Effector CD4-positive, alpha-beta T cell (primary cell): ENCODE measurements at places on chromosomes 11 and 22.

- DNase-seq, result no peak
Measured at GRCh38 chr11:83061883-83062282, 9.8 kb downstream of the RAB30 start.

GRCh38 chr11:120208001-120208441 lies 2.8 kb upstream of the OAF start:
- no peak for DNase-seq

DNA sequence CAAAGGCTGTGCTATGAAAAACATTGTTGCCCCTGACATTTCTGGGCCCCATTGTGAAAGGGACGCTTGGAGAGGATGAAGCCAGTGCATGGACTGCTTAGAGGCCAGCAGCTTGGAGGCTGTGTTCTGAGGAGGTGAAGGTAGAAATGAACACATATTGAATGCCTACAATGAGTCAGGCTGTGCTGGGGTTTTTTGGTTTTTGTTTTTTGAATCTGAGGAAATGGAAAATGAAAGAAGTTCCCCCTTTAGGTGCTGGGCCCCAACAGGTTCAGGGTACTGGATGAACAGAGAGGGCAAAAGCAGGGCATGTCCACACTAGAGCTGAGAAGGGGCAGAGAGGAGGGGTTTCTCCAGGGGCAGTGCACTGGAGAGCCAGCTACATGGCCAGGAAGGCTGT lies 166.1 kb upstream of the API5 start:
- no peak for DNase-seq

DNA sequence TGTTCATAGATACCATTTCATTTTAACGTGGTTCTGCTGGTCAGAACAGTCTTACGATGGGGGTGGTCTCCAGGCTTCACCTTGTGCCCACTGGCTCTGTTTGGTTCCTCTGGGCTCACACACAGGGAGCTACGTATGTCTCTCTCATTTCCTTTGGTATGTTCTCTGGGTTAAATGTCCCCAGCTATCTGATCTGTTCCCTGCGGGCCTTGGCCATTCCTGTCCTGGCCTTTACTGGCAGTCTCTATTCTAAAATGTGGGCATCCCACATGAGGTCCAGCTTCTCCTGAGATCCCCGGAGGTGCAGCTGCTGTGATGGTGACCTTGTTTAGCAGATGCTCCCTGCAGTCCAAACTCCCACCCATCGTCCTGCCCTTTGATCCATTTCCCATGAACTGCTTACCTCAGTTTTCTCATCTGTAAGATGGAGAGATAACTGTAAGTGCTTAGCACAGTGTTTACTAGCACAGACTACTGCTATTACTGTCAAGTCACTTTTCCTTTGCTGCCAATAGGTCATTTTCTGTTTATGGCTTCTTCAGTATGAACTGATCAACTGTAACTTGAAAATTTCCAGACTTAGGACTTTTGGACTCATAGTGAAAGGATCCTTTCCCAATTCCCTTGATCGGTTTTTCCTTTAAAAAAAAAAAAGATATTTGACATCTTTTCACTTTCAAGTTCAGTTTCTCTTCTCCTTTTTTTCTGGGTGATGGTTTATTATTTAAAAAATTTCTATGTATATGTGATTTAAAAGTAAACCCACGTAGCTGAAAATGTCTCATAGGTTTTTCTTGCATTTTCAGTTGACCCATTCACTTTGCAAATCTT lies 92.9 kb downstream of the PTPRJ start:
- DNase-seq, result no peak

DNA sequence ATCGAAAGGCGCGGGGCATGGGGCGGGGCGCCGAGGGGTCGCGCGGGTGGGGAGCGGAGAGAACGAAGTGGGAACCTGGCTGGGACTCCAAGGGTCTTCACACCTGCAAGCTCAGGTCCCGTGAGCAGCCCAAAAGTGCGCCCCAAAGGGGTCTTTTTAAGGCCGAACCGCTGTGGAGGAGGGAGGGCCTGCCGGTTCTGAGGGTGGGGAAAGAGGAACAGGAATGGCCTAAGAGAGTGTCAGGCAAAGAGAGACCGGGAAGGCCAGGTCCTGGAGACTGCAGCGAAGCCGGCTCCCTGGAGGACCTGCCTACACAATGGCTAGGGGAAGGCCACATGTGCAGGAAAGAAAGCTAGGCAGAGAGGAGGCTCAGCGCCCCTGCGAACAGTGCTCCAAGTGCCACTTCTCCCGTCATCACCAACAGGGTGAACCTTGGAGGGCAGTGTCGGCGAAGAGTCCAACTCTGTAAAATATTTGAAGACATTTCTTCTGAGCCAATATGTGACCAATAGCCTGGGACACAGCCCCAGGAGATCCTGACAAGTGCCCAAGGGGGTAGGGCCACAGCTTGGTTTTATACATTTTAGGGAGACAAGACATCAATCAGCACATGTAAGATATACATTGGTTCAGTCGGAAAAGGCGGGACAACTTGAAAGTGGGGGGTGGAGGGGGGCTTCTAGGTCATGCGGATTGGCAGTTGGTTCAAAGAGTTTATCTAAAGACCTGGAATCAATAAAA lies 710 bp upstream of the DGCR2 start:
- no peak for DNase-seq

GRCh38 chr11:69000831-69001242 lies 12.2 kb downstream of the MRGPRF start:
- DNase-seq, result no peak

GRCh38 chr11:13269775-13270174 lies 7.8 kb upstream of the BMAL1 start:
- no peak for DNase-seq

GRCh38 chr11:131663405-131664200 lies 293.2 kb downstream of the NTM start:
- DNase-seq, result no peak

GRCh38 chr11:113248702-113249490 lies 65.5 kb upstream of the TTC12 start:
- DNase-seq, result no peak

- DNase-seq, result no peak
Measured at GRCh38 chr22:35824256-35824655, 106.6 kb downstream of the APOL5 start.

DNA sequence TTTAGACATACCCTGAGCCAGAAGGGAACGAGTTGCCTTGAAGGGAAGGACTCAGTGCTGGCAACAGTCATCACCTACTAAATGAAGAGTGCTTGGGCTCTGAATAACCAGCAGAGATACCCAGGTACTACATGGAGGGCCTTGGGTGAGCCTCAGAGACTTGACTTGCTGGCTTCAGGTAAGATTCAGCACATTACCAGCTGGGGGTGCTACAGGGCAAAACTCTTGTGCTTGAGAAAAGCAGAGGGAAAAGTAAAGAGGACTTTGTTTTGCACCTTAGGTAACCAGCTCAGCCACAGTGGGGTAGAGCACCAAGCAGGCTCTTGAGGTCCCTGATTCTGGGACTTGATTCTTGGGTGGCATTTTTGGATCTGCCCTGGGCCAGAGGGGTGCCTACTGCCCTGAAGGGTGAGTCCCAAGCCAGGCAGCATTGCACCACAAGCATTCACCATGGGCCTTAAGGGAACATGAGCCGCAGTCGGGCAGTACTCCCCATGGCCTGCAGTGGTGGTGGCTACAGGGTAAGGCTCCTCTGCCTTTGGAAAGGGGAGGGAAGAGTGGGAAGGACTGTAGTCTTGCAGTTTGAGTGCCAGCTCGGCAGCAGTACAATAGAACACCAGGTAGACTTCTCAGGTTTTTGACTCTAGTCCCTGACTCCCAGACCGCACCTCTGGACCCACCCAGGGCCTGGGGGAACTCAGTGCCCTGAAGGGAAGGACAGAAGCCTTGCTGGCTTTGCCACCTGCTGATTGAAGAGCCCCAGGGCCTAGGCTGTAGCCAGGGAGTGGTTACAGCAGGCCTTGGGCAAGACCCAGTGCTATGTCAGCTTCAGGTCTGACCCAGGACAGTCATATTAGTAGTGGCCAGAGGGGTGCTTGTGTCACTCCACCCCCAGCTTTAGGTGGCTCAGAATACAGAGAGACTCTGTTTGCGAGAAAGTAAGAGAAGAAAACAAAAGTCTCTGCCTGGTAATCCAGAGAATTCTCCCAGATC lies 22.7 kb upstream of the PLEKHA7 start:
- DNase-seq, result no peak

DNA sequence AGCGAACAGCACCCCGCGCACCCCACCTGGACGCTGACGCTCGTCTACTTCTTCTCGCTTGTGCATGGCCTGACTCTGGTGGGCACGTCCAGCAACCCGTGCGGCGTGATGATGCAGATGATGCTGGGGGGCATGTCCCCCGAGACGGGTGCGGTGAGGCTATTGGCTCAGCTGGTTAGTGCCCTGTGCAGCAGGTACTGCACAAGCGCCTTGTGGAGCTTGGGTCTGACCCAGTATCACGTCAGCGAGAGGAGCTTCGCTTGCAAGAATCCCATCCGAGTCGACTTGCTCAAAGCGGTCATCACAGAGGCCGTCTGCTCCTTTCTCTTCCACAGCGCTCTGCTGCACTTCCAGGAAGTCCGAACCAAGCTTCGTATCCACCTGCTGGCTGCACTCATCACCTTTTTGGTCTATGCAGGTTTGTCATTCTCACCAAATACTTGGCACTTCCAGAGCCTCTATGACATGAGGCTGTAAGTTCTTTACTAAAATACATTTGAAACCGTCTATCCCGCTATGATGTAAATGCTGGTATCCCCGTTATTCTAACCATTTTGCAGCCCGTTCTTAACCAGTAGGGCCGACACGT lies 535 bp downstream of the AQP11 start:
- DNase-seq, result no peak

DNA sequence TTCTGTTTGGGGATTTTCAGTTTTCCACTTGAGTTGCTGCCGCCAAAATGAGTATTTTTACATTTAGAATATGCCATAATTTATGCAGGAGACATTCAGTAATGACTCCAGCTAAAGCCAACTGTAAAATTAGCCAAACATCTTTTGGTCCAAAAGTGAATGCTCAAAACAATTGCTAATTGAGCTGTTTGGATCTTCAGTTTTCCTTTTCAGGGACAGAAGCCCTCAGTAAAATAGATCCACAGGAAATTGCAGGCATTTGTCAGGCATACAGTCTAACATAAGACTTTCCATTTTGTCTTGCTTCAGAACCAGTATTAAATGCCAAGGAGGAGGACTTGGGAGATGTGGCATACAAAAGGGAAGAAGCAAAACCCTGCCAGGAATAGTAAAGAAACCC lies 524.8 kb upstream of the API5 start:
- no peak for DNase-seq

DNA sequence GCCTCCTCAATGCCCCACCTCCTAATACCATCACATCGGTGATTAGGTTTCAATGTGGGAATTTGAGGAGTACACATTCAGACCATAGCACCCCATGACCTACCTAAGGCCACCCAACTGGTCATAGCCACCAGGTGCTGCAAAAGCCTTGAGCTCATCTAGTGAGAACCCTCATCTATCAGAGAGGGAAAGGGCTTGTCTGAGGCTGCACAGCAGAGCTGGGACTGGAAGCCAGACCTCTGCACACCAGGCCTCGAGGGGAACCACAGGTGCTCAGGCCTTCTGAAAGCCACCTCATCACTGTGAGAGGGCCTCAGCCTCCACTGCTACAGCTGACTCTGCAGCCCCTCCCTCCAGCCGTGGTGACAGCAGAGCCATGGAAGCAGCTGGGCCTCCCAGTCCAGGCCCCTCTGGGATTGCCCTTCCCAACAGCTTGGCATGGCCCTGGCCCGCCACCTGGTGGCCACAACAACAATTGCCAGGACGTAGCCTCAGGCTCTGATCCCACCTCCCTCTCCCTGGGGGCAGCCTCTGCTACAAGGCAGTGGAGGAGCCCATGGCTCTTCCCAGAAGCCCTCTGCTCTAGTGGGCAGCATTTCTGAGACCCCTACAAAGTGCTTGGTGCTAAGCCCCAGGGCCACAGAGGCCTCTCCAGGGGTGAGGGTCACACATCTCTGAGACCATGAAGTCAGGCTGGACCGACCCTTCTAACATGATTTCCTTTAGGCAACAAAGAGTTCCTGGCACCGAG lies 41.0 kb upstream of the PRDM11 start:
- DNase-seq, result peak; percentile 40

DNA sequence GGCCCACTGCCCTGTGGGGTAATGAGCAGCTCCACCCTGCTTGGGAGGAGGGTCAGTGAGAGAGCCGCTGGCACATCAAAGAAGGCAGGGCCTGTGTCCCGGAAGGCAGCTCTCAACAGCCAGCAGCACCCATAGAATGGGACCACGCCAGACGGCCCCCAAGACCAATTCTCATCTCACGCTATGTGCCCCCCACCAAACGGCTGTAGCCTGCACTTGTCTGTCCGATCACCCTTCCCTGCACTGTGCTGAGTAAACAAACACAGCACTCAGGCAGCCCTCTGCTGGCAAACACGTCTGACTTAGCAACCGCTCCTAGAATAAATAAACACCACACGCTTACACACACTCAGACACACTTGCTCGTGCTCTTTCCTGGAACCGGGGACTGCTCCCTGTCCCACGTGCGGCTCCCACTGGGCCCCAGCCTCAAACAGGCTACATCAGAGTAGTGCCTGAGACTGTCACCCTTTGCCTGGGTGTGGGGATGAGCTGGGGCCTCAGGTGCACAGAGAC lies 53.2 kb upstream of the CDON start:
- DNase-seq, result no peak

- DNase-seq, result no peak
Measured at GRCh38 chr11:120931057-120931779, 92.7 kb upstream of the TBCEL start.

DNA sequence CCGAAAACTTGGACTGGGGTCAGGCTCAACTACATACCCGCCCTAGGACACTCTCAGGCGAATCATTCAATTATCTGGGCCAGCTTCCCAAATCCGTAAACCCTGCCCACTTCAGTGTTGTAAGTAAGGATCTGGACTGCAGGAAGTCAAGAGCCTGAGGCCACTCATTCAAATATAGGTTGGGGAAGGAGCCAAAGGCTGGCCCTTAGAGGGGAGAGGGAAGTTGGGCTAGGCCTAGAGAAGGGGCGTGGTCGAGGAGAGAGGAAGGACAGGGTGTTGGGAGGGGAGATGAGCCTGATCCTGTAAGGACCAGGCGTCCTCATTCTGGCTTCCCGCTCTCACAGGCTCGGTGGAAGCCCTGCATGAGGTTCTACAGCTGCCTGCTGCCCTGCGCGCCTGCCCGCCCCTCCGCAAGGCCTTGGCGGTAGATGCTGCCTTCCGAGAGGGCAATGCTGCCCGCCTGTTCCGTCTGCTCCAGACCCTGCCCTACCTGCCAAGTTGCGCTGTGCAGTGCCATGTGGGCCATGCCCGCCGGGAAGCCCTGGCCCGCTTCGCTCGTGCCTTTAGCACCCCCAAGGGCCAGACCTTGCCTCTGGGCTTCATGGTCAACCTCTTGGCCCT lies 3.0 kb downstream of the SAC3D1 start:
- no peak for DNase-seq

GRCh38 chr22:38906052-38906451 lies 34.0 kb upstream of the CBX6 start:
- no peak for DNase-seq

- DNase-seq, result no peak
Measured at GRCh38 chr11:104731890-104732289, 166.4 kb downstream of the CASP12 start.

- DNase-seq, result no peak
Measured at GRCh38 chr22:23102776-23103175, 32.5 kb downstream of the GNAZ start.

DNA sequence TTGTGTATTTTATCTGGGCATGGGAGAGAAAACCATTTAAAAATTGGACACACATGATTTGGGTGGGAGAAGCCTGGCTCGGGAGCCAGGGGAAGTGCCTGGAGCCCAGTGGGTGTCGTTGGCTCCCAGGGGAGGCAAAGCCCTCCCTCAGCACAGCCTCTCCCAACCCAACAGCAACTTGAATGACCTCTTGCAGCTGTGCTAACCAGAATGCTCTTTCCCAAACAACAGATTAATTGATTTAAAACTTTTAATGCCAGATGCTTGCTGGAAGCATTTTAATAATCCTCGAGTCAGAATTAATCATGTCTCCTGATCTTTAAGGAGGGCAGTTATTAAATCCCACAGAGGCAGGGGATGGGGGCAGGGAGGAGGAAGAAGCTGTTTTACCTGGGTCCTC lies 401.6 kb downstream of the BUD13 start:
- no peak for DNase-seq
